Brain microvascular endothelial cell (primary cell): ENCODE measurements at places on chromosomes 2 and 18.
A peak's percentile ranks its signal among the peaks of the same experiment; 100 is the strongest.

DNA sequence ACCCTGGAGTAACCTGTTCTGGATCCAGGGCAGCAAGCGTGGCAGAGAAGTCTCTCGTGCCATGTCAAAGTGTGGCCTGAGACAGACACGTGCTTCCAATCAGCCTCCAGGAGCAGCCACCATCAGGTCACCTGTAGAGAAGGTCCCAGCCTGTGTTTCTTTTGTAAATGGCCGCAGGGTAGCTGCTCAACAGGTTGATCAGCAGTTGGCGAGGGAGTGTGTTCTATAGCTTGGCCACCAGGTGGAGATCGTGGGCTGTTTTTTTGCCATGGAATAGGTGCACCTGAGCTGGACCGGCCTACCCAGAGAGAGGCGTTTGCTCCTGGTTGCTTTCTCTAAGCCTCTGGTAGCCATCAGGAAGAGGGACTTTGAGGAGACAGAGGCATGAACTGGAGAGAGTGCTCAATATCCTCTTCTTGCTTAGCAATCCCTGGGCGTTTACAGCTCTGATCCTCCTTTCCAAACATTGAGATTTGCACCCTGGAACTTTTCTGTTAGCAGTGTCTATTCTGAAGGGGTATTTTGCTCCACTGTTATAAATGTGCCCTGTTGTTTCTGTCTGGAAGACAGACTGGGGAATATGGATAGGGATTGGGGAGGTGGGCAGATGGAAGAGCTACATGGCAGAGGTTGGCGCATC, 34.2 kb upstream of the EN1 start:
- peak; percentile 25 for DNase-seq

GRCh38 chr2:78353168-78353567, 672.3 kb upstream of the REG3G start:
- no peak for DNase-seq

GRCh38 chr2:169397697-169398096, 35.4 kb upstream of the LRP2 start:
- no peak for DNase-seq

GRCh38 chr2:1678609-1679008, 65.7 kb downstream of the PXDN start:
- DNase-seq: no peak

- no peak for DNase-seq
These were observed at the start of gene MLPH for GRCh38 chr2:237486819-237487448. Gene MLPH, plus strand, starts transcription at chr2:237487251. Its CDS starts 6,176 bp downstream, at chr2:237493427.

DNA sequence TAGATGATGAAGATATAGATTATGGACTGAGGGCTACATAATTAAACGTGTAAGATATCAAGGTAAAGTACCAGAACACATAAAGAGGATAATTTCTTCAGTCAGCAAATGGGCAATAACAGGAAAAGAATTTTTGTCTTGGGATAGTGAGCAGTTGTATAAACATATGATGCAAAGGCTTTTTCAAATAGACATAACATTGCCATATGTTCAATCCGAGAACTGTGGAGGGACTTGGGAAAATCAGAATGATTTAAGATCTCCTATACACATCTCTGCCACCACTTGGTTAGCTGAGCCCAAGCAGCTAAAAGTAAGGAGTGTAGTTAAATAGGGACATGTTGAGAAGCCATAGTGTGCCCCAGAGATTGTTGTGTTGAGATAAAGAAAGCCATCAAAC, 287.6 kb upstream of the ZNF521 start:
- DNase-seq: no peak

DNA sequence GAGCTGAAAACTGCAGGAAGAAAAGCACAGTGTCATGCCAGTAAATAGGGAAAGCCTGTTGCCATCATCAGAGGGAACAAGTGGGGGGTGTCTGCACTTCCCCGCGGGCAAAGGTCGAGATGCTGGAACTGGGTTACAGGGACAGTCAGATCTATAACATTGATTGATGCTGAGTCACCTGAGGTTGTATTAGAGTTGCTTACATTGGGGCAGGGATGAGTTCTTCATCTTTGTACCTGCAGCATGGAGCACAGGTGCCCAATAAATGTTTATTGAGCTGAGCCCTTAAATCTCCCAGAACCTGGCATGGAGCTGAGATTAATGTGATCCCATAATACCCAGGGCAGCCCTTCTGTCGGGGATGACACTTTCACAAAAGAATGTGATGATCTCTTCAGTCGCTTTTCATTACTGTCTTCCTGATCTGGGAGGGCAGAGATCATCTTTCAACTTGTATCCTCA, 5.9 kb upstream of the RNF152 start:
- no peak for DNase-seq

DNA sequence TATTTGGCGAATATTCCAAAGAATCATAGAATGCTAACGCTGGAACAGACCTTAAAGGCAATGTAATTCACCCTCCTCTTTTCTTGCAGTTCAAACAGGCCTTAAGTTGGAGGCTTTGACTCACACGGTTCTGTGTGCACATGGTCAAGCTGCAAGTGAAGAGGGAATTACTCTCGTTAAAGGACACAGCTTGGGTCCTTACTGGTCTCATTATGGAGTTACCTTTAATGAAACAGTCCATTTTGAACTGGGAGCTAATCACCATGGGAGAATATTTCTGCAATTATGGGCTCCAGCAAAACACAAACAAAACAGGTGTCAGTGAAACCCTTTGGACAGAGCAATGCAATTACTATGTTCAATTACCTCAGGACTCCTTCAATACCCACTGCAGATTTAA, 135.5 kb downstream of the GAREM1 start:
- DNase-seq: no peak

DNA sequence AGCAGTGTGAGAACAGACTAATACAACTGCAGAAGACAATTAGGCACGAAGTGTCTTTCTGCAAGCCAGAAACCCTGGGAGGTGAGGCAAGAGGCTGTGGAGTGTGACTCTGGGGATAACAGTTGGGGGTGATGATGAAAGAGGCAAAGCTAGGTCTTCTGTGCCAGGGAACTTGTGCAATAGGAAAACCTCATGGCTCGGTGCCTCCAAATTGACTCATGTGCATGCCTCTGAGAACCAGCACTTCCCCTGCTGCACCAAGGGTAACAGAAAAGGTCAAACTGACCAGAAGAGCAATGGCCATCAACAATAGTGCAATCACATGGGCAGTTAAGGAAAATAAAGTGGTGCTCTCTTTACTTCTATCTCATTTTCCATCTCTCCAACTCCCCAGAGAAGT, 136.4 kb downstream of the SCG2 start:
- peak; percentile 96 for DNase-seq

DNA sequence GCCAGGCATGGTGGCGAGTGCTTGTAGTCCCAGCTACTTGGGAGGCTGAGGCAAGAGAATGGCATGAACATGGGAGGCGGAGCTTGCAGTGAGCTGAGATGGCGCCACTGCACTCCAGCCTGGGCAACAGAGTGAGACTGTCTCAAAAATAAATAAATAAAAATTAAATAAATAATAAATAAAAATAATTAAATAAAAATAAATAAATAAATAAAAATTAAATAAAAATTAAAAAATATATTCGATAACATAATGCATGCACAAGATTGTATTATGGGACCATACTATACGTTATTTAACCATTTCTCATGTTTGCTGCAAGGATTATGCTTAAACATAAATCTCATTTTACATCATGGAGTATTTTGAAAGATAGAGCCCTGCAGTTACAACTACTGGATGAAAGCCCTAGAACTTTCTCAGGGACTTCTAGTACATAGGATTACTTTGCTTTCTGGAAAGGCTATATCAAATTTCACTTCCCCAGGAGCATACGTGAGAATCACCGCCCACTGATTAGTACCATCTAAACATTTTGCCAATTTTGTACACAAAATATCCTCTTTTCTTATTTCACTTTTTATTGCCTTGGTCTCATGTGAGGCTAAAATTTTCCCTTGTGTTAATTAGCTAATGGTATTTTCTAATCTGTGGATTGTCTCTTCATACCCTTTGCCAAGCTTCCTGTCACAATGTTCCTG, 234.3 kb upstream of the LYPD1 start:
- DNase-seq: no peak

GRCh38 chr2:193907561-193907960, 1712.8 kb upstream of the TMEFF2 start:
- DNase-seq: no peak

DNA sequence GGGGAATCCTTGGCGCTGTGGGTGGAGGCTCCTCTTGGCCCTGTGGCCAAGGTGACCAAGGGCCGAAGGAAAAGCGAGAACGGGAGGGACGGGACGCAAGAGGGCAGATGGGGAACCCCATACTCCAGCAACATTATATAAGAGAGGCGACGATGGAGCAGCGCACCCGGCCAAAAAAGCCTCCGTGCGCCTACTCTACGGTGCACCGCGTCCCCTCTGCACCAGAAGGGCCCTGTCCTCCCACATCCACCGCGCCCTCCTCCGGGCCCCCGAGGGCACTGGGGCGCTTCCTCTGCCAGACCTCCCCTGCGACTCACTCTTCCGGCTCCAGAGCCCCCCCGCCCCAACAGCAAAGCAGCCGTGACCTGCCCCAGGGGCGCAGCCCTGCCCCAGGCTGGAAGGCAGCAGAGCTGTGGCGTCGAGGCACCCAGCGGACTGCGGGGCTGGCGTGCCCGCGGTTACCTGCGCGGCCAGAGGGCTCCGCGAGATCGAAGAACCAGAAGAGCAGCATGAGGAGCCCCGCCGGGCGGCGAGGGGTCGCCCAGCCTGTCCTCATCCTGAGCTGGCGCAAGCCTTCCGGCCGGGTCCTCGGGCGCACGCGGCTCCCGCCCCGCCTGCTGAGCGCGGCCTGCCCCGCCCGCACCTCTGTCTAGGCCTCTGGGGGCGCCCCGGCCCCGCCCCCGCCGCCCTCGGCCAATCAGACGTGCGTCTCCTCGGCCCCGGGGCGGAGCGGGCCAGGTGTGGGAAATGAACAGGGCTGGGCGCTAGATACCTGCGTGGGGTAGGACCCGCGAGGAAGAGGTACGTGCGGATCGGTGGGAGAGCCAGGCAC, 106.3 kb upstream of the CD302 start:
- no peak for DNase-seq

- DNase-seq: no peak
These were observed 373.8 kb upstream of the SYT4 start for GRCh38 chr18:43651057-43651456.

- no peak for DNase-seq
These were observed 143.9 kb downstream of the ESCO1 start for GRCh38 chr18:21456428-21457178.

GRCh38 chr18:41263956-41264355, 691.1 kb upstream of the PIK3C3 start:
- no peak for DNase-seq

DNA sequence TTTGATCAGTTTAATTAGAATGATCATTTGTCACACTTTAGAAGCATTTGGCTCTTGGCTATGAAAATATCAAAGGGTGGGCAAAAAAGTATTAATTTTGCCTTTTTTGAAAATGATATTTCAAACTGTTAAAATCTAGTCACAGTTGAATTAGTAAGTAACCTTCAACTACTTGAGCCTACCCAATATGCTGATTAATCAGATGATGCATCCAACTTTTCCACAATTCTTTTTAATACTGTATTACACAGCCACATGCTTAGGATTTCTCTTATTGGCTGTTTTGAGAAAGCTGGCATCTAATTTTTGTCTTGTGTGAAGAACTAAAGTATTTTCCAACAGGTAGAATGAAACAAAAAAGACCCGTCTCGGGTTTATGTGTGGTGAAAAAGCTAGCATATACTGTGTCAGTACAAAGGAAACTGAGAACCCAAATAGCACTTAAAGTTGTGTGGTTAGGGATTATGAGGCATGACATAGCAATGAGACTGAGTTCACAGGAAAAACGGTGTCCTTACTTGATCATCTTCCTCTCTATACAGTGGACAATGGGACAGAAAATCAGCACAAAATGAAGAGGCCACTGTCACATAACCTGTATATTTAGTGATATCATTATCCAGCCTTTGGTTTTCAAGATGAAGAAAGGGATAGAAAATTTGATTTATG, 11.7 kb downstream of the OSBPL6 start:
- peak; percentile 65 for DNase-seq

DNA sequence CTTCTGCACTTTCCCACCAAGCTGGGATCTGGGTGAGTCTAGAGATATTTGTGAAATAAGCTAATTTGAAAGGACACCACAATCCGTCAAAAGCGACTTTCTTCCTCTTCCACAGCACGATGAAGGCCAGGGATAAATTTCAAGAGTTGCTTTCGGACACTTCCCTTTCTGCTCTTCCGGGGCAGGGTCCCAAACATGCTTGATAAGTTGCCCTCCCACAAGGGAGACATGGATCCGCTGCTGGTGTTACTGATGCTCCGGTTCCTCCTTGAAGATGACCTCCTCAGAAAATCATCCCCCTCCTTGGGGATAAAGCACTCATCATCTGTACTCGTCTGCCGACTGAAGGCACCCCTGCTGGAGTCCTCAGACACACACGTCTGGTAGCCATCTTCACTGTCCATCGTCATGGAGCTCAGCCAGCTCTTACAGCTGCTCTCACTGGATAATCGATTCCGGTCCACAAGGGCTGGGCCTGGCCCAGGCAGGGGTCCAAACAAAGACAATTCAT, 28.2 kb downstream of the CYTIP start:
- no peak for DNase-seq

DNA sequence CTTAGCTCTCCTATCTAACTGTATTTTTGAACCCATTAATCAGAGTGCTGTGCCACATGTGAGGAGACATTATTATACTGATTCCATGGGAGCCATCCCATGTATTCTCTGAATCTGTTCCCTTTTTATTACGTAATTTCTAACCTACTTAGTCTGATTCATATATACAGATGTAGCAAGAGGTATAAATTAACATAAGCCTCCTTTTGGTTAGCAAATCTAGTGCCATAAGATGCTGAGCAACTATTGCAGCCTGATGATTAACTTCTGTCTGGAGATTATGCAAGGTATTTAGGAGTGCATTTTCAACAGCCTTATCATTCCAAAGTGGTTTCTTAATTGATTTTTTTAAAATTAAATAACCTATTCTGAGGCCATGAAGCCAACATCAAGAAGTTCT, 114.1 kb upstream of the MSH2 start:
- DNase-seq: no peak

DNA sequence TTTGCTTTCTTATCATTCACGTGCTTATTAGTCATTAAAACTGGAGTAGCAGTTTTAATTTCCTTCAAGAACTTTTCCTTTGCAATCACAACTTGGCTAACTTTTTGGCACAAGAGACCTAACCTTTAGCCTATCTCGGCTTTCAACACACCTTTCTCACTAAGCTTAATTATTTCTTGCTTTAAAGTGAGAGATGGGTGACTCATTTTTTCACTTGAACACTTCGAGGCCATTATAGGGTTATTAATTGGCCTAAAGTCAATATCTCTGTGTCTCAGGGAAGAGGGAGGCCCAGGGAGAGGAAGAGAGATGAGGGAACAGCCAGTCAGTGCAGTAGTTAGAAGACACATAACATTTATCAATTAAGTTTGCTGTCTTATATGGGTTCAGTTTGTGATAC, 289.8 kb downstream of the RBM43 start:
- DNase-seq: no peak

DNA sequence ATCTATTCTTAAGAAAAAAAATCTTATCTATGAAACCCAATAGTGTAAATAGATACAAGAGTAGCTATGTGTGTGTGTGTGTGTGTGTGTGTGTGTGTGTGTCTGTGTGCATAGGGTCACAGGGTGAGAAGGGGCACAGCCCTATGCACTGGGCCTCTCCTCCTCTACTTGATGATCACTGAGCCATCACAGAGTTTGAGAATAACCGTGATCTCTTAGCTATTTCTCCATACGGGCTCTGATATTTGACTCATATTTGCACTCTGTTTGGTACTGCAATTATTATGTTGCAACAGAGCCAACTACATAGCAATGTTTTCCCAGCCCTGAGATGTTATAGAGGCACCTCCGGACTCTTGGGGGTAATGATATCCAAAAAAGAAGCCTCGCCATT, 28.8 kb upstream of the SLC40A1 start:
- DNase-seq: peak; percentile 29
